ENCODE measurements at places on chromosomes 12 and 14.

DNA sequence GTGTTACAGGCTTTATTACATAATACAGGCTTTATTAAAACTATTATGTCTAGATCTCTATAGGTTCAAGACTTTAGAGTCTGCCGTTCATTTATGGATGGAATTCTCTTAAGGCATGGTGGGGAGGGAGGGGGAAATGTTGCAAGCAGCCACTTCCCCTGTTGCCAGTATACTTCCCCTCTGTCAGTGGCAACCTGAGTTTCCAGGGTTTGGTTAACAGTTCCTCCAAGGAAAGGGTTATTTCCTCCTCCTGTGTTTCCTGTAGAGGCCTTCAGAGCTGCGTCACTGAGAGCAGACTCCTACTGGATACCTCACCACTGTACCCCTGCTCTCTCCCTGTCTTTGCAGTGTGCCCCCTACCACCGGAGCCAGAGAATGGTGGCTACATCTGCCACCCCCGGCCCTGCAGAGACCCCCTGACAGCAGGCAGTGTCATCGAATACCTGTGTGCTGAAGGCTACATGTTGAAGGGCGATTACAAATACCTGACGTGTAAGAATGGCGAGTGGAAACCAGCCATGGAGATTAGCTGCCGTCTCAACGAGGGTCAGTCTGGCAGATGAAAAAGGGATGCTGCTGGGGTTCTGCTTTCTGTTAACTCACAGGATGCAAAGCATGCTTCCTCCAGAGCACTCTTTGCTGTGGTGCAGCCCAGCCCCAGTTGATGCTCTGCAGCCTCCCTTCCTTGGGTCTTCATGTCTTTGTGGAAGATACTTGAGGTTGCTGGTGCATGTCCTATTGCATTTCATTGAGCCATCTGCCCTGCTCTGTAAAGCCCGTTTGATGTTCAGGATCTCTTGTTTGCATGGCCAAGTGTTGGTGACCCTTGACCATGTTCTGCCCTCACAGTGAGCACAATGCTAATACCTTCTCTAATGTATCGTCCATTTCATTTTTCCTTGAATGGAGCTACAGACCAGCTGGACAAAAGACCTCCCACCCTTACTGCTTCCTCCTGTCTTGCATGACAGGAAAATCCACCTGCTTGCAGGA is 63.6 kb upstream of the SRSF5 start:
- no peak for DNase-seq

DNA sequence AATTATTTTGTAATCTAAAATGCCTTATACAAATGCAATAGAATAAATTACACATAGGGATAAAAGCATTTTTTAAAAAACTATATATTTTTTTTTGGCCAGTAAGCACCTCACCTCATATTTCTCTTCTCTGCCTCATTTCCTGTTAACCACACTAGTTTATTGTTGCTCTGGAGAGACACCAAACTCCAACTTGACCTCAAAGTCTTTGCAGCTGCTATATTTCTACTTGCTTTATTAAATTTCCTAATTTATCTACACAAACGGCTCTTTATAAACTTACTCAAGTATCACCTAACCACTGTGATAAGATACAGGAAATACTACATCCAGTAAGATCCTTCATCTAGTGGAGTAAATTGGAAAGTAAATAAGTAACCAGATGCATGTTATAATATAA is 622.3 kb downstream of the C12orf50 start:
- no peak for DNase-seq

DNA sequence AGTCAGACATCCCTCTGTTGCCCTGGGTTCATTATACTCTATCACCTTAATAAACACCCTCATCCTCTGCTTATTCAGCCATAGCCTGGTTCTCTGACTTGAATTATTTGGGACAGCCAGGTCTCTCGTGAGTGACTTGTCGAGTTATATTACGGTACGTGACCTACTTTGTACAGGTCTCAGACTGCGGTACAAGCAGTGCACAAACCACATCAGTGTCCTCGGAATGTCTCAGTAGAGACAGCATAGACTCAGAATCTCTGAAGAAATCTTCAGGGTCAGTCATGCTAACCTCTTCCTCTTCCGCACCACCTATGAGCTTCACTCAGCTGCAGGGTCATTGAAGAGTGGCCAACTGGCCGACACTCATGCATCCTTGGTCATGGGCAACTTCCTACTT is 860.8 kb downstream of the BCL11B start:
- DNase-seq = no peak

GRCh38 chr14:24692382-24693352 is 58.7 kb upstream of the GZMB start:
- no peak for DNase-seq

- no peak for DNase-seq
These were observed 121.9 kb downstream of the PIK3C2G start for GRCh38 chr12:18383203-18383602.

DNA sequence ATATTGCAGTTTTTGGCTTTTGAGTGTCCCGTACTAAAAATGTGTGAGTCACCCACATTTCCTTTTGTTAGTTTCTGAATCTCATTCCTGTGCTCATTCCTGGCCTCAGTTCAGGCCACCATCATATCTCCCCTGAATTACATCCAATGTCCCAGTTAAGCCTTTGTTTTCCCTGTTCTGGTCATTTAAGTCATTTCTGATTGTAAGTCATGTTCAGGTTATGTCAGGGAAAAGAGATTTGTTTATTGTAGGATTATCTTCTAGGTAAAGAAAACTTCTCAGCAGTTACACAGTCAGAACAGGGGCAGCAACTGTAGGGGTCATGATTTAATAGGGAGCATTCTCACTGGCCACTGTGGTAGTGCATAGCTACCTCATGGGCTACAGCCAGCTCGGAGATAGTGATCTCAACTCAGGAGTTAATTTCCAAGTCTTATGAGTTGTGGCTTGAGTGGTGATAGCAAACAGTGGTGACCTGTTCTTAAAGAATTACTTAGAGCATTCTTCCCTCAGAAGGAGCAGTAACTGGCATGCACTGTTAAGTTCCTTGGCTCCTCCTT is 6.7 kb downstream of the DDX47 start:
- DNase-seq = no peak

DNA sequence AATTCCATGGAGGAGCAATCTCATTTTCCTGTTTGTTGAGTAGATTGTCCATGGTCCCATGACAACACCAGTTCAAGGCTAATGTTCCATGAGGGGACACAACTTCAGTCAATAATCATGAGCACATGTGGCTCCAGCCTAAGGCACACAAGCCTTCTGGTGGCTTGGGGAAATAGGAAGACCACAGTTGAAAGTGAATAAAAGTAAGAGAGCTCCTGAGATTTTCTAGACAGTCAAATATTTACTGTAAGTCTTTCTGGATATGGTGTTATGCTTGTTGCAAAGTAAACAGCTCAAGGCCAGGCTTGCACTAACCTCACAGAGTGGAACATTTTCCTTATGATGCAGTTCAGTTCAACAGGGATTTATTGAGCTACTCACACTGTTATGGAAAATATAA is 206.9 kb upstream of the SLC38A2 start:
- no peak for DNase-seq

DNA sequence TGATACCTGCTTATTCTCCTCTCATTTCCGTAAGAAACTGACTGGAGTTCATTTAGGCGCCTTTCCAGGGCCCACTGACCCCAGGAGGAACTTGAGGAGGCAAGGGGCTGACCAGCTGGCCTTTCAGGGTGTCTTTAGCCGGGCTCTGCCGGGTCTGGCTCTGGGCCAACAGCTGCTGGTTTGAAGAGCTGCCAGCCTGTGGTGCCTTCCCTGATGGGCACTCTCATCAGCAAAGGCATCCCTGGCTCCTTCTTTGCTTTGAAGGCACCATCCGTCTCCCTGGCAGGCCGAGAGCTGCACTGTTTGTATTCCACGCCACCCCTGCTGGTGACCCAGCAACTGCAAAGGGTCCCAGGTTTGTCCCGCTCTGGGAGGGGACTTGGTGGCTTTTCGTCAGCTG is 42.0 kb downstream of the IQSEC3 start:
- DNase-seq = no peak

DNA sequence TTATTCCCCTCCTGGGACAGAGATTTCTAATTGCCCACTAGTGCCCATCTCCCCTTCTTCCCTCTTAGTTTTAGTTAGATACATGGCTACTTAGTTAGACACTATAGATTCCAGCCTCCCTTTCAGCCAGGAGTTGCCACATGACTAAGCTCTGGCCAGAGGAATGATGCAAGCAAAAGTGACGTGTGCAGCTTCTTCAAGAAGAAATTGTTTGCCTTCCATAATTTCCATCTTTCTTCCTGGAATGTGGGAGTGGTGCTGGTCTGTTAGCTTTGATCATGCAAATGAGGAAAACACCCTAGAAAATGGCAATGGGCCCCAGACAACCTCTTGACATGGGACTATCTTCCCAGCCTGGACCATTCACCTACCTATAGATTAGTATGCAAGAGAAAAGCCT is 21.4 kb downstream of the CCDC177 start:
- no peak for DNase-seq

DNA sequence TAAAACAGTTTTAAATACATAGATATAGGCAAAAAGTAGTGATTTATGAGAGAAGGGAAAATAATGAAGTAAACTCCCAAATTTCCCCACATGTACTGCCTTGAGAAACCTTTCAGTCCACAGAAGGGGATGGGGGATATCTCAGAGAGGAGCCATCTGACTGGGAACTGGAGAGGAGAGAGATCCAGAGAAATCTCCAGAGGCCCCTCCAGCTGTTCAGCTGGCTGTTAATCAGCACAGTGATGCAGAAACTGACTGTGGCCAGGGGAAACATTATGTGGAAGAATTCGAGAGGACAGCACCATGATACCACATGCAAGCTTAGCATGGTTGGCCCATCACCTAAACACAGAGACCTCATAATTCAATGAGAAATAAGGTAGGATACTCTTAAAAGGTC is 1165.9 kb upstream of the TMEM132C start:
- no peak for DNase-seq

DNA sequence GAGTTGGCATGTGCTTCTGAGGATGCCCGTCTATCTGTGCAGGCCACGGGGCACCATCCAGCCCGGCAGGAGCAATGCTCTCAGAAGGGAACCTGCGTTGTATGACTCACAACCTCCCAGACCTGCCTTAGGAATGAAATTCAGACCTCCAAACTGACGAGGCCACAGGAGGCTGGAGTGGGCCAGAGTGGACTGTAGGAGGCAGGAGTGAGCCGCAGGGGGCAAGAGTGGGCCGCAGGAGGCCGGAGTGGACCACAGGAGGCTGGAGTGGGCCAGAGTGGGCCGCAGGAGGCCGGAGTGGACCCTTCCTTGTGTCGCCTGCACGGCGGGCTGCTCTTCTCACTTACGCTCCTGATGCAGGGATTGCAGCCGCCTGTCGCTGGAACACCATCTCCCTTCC is 11.1 kb upstream of the FBRSL1 start:
- DNase-seq = no peak

GRCh38 chr12:42234970-42235369 is 3.1 kb downstream of the YAF2 start:
- no peak for DNase-seq

GRCh38 chr14:81766321-81766915 is 232.8 kb upstream of the SEL1L start:
- DNase-seq = no peak

DNA sequence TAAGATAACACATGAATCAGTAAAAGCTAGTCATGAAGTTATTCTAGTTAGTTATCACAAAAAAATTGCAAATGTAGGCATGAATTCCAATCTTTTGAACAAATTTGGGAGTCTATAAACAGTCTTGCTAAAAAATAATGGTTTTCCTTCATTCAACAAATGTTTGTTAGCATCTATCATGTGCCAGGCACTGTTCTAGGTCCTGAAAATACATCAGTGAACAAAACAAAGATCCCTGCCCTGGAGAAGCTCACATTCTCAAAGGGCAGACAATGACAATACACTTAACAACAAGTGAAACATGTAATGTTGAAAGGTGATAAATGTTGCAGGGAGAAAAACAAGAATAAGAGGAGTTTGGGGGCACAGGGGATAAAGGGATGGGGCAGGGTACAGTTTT is 86.9 kb downstream of the OTX2 start:
- no peak for DNase-seq

- DNase-seq = no peak
These were observed 490.3 kb downstream of the APAF1 start for GRCh38 chr12:99135376-99135775.

DNA sequence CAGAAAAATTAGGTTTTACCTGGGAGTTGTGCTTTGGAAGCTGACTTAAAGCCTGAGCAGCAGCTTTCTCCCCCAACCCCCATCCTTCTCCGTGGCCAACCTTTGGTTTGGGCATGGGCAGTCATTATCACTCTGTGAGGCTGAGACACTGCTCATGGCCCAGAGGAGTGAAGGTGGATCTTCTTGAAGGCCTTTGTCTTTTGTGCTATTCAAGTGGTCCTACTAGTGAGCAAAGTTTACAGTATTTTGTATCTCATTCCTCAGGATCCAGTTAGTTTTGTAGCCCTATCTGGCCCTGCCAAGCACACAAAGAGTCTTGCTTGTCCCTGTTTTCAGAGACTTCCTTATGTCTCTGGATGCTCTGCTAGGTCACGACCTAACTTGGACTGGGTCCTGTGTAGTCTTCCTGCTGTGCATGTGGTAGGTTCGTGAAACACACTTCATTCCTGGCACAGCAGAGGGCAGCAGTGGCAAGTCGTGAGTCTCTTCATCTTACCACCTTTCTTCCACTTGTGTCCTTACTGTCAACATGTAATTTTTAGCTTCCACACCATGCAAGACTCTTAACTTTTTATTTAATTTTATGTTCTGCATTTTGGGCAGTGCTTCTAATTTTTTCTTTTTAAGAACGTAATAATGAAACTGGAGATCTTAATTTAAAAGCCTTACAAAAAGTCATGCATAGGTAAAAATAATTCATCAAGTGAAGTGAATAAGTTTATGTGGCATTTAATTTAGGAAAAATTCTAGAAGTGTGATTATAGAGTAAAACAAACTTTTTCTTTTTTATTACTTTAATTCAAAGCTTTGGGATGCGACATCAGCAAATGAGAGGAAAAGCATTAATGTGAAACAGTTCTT is 53.7 kb downstream of the APAF1 start:
- DNase-seq = peak; percentile 21

DNA sequence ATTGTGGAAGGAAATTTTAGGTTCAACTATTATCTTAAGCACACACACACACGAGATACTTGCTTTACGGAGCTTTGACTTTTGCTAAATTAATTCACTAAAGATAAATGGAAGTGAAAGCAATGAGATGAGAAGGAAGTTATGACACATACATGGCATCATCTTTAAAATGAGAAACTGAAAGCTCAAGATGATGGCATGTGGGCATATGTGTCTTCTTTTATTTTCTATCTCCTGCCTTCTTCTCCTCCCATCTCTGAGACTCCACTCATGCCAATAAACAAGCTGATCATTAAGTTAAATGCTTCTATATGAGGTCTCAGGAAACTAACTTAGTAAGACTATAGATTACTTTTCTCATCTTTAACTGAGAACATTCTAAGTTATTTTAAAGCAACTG is 216.7 kb downstream of the MED13L start:
- no peak for DNase-seq

- no peak for DNase-seq
These were observed 25.9 kb downstream of the CD9 start for GRCh38 chr12:6226002-6226678.
